Glomerular endothelial cell (primary cell): ENCODE measurements at places on chromosomes 11 and 22. TPM values are rescaled to one million over a fixed set of nuclear protein-coding genes. Genes with fewer than 3 reads are reported as not detected.

DNA sequence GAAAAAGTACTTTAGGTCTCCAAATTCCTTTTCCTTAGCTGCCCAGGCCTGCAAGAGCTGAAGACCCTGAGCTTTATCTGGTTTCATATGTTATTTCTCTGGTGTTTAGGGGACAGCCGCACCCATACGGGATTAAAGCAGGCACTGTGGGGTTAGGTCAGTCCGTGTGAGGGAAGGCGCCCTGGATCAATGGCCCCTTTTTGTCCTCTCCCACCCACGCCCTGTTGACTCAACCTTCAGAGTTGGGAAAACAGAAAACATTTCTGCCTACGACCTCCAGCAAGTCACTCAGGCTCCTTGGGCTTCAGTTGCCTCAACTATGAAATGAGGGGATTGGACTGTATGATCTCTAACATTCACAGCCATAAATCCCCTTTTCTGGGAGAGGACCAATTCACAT lies 55.2 kb upstream of the BARX2 start:
- no peak for DNase-seq

DNA sequence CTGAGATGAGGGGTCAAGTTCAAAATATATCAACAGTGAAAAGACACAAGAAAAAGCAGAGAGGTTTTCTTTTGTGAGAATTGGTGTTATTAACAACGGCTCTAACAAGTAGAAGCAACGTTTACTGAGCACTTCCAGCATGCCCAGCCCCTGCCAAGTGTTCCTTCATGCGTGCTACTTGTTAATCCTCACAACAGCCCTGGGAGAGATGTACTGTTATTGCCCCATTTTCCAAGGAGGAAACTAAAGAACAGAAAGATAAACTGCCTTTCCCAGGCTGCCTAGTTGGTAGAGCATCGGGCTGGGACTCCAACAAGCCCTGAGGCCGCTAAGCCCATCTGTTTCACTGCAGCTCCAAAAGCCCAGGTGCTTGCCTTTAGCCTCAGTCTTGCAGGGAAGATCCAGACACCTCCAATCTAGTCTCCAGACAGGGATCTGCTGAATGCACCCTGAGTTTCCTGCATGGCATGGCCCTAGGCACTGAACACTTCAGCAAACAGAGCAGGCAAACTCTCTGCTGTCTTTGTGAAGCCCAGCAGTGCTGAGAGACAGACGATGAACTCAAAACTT lies 25.5 kb downstream of the SPATA19 start:
- DNase-seq, result no peak

Gene ADSL
- 81.6 and 112 TPM in 2 replicates for total RNA-seq

DNA sequence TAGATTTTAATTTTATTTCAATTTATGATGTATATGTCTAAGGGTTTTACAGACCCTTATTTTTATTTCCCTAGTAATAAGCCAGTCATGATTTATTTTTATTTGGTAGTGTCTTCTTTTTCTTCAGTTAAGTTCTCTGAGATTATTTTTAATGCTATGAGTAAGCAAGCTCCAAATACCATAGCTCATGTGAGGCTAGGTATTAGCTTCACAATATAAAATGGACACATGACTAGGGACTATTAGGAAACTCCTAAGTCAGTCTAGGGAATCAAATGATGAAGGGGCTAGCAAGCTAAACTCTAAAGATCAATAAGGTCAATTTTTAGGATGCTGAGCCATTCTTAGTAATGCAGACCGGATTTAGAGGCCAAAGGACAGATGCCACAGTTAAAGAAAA lies 45.9 kb downstream of the CKAP5 start:
- no peak for DNase-seq

GRCh38 chr11:65298131-65298535 lies 16.5 kb upstream of the CDC42EP2 start:
- DNase-seq, result no peak

Gene SCUBE2
- 0.76 and 1.7 TPM in 2 replicates for total RNA-seq

DNA sequence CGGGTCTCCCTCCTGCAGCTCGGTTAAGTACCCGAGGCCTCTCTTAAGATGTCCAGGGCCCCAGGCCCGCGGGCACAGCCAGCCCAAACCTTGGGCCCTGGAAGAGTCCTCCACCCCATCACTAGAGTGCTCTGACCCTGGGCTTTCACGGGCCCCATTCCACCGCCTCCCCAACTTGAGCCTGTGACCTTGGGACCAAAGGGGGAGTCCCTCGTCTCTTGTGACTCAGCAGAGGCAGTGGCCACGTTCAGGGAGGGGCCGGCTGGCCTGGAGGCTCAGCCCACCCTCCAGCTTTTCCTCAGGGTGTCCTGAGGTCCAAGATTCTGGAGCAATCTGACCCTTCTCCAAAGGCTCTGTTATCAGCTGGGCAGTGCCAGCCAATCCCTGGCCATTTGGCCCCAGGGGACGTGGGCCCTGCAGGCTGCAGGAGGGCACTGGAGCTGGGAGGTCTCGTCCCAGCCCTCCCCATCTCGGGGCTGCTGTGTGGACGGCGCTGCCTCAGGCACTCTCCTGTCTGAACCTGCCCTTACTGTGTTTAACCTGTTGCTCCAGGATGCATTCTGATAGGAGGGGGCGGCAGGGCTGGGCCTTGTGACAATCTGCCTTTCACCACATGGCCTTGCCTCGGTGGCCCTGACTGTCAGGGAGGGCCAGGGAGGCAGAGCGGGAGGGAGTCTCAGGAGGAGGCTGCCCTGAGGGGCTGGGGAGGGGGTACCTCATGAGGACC lies 25.0 kb downstream of the FADS3 start:
- no peak for DNase-seq

GRCh38 chr11:46564459-46564858 lies 29.4 kb downstream of the AMBRA1 start:
- no peak for DNase-seq

DNA sequence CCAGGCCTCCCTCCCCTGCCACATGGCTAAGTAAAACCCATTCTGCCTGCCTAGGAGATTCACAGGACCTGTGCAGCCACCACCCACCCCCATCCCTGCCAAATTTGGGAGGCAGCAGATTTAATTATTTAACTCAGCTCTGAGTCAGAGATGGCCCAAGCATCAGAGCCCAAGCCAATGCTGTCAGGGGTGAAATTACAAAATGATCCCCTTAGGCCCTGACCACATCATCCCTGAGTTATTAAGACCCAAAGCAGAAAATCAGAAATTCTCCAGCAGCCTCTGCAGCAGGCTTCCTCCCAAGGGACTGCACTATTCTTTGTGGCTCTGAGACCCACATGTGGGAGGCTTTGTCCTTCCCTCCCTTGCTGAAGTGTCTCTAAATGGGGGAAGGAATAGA lies 52.8 kb upstream of the RRAS2 start:
- DNase-seq, result no peak
